ENCODE measurements at places on chromosomes 3 and 15.

DNA sequence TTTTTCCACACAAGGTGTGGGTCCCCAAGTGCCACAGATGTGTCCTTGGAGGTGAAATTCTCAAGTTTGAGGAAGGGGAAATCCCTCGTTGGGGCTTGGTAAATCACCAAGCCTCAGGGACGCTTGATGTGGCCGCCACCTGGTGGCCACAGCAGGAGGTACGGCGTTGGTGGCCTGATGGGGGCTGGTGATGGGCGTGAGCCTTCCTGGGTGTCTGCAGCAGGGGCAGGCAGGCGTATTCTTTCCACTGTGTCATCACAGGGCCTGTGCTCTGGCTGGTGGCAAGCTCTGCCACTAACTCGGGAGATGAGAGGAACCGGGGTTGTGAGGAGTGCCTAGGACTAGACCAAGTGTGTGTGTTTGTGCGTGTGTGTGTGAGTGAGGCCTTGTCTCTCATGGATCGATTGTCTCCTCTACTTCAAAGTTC is 4.2 kb downstream of the ACOX2 start:
- DNase-seq: peak; percentile 85

- DNase-seq: no peak
Observed at GRCh38 chr3:134650431-134651346, at the start of gene KY. Gene KY, minus strand, starts transcription at chr3:134651022. Its CDS starts 62 bp downstream, at chr3:134650960.

DNA sequence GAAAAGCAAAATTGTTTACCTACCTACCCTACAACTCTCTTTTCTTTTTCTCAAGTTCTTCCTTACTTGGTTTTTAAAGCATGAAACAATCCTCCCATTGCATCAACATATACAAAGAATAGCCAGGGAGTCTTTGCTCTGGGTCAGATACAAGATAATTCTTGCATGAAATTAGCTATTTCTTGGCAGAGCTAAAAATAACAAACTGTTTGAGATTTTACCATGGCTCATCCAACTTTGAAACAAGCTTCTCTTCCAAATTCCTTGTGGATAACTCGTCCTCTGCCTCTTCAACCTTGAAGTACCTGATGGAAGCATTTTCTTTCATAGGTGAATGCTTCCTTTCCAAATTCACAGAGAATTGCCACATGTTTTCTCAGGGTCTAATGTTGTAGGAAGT is 9.2 kb upstream of the CBLB start:
- DNase-seq: no peak

- no peak for DNase-seq
Observed at GRCh38 chr3:112889357-112889756, 42.7 kb upstream of the CD200R1L start.

DNA sequence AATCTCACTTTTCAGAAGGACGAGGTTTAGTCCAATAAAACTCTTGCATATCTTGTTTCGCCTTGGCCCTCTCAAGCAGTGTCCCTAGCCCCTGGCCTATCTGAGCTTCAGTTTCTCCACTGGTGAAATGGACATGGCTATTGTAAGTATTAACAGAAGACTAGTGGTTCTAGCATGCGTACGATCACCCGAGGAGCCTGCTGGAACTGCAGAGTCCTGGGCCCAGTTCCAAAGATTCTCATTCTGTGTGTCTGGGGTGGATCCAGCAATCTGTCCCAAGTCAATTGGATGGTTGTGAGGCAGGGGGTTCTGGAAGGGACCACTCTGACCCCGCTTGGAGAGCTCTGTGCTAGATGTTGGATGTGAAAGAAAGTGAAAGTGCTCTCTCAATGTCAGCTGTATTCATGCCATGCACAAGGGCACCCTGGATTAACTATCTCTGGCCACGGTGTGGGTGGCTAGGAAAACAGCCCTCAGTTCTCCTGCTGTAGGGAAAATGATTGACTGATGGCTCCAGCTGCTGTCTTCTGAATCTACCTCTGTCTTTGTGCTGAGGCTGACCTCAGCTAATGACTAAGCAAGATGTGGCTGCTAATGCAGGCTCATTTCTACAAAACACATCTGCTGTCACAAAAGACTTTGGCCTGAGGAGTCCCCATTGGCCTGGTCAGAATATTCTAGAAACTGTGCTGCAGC is 1.9 kb upstream of the PLA1A start:
- DNase-seq: no peak

DNA sequence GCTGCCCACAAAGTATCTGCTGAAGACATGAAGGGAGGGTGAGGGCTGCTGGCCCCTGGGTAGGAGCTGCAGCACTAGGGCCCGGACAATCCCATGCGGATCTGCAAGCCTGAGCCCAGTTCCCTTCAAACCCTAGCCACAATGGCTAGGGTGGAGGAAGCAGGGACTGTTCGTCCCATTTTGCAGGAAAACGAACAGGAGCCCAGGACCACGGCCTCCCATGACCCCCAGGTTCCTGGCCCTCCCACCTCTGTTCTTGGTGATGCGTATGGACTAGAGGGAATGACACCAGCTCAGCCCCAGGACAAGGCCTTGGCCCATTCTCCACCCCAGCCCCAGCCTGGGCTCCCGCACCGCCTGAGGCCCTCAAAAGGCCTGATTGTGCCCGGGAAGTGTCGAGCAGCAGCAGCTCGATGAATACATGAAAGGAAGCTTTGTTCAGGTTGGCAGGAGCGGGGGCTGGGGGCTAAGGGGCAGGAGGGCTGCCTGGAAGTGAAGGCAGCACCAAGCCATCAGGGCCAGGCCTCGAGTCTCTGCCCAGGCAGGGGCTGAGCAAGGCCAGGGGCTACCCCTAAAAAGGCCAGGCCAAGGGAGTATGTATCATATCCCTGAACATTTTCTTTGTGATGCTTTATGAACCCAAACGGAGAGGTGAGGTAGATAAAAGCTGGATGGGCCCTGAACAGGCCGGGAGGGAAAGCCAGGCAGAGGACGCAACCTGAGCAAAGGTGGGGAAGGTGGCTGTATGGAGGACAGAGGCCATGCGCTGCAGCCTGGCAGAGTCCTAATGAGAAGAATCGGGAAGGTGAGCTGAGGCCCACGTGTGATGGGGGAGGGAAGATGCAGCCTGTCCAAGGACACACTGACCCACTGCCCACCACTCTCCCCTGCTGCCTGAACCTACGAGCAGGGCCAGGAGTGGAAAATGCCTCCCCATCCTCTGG is 12.2 kb downstream of the SEMA7A start:
- DNase-seq: no peak

DNA sequence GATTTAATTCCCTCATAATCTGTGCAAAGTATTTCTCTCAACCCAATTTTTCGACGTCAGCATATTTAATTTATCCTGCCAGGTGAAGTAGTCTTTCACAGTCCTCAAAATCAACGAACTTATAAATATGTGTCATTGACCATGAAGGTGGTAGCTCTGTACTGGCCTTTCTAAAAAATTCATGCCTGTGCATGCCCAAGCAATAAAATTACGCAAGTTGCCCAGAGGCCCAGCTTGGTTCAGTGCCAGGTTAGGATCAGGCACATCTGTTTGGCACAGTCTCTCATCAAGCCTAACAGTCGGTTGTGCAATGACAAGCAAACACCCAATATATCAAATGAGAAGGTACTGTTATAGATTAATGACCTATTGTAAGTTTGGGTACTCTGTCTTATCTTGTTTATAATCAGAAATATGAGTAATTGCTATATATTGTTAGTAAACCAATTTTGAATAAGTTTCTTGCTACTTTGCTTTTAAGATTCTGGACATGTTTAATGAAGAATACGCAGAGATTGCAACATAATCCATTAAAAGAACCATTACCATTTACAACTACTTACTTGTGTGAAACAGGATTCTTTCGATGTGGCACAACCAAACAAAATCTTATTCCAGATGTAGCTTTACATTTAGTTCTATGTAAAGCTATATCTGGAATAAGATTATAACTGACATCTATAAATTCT is 159.0 kb upstream of the IL12A start:
- no peak for DNase-seq

DNA sequence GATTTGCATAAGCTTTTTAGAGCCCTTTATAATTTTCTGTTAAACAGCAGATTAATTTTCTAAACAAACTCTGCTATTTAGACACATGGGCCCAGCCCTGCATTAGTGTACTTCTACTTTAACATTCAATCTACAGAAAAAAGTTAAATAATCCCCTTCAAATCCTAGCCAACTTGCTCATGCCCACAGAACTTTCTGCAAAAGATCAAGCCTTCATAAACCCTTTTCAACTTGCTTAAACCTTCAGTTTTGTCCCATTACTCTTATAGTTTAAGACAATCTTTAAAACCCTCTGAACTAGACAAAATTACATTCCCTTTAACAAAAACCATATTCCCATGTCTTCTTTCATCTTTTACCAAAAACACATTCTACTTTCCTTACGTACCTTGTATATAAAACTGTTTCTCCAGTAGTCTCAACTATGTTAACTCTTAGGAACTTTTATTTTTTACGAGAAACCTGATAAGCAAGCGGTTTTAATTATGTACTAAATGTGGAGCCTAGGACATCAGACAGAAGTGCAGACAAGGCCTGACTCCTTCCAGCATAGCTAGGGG is 25.2 kb upstream of the ADGRG7 start:
- DNase-seq: no peak

DNA sequence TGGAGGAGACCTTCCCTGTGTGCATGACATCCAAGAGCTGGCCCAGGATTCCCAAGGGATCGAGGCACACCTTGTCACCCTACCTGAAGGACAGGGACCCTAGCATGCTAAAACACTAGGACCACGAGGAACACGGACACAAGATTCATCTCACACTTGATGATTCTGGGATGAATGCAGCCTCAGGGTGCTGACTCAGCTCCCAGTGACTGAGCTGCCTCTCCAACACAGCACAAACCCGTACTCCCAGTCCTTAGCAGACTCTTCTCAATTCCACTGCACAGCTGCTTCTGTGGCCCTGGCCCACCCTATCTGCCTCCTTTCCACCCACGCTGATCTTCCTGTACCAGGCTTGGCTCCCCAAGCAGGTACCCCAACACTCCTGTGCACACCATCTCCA is 9.1 kb upstream of the OXTR start:
- DNase-seq: no peak

DNA sequence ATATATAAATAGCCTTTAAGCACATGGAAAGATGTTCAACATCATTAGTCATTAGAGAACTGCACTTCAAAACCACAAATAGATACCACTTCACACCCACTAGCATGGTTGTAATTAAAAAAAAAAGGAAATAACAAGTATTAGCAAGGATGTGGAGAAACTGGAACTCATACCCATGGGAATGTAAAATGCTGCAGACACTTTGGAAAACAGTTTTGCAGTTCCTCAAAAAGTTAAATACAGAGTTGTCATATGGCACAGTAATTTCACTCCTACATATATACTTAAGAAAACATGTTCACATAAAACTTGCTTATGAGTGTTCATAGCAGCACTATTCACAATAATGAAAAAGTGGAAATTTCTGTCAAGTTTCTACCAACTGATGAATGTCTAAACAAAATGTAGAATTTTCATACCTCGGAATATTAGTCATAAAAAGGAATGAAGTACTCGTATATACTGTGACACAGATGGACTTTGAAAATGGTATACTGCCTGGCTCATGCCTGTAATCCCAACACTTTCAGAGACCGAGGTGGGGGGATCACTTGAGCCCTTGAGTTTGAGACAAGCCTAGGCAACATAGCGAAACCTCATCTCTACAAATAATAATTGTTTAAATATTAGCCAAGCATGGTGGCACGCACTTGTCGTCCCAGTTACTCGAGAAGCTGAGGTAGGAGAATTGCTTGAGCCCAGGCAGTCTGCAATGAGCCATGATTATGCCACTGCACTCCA is 28.1 kb downstream of the BCL2A1 start:
- DNase-seq: no peak

DNA sequence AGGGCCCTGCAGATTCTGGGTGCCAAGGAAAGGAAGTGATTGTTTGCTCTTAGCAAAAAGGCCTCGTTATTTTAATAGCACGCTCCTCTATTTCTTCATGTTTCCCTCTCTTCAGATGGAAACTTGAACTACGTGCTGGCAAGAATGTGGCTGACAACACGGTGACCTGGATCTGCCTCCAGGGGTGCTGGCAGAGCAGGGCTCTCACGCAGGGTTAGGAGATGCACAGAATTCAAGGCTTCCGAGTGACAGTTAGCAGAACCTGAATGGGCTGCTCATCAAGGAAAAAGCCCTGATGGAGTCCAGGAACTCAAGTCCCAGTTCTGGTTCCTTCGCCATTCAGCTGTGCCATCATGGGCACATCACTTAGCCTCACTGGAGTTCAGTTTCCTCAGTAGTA is 22.7 kb downstream of the CYP19A1 start:
- no peak for DNase-seq

DNA sequence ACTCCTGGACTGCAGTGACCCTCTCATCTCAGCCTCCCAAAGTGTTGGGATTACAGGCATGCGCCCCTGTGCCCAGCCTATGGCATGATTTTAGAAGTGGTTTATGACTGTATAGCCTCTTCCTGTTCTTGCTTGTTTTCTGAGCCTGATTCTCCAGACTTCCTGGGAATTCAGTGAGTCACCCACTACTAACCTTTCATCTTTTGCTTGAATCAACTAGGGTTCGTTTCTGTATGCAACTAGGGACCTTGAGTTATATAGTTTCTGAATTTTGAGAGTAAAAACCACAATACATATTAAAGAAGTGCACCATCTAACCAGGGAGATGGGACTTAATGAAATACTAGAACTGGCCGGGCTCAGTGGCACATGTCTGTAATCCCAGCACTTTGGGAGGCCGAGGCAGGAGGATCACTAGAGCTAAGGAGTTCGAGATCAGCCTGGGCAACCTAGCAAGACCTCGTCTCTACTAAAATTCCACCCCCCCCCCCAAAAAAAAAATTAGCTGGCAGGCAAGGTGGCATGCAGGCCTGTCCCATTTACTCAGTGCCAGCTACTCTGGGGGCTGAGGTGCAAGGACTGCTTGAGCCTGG is 76.0 kb downstream of the ZNF609 start:
- DNase-seq: no peak

GRCh38 chr3:140051019-140051957 is 116.3 kb downstream of the CLSTN2 start:
- DNase-seq: no peak

DNA sequence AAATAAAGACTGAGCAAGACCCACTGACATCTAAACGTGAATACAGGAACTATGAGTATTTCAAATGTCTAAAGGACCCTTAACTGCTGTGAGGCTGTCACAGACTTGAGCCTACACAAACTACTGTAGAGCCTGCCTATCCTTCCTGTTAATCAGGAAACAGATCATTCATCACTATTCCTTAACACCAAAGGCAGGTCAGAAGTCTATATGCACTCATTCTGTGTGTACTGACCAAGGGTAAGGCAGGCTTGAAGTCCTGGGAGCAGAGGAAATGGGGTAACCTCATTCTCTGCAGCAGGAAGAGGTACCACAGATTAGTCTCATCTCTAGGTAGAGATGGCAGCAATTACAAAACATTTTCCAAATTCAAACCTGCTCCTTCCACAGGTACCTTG is 30.7 kb downstream of the NPTN start:
- DNase-seq: no peak

DNA sequence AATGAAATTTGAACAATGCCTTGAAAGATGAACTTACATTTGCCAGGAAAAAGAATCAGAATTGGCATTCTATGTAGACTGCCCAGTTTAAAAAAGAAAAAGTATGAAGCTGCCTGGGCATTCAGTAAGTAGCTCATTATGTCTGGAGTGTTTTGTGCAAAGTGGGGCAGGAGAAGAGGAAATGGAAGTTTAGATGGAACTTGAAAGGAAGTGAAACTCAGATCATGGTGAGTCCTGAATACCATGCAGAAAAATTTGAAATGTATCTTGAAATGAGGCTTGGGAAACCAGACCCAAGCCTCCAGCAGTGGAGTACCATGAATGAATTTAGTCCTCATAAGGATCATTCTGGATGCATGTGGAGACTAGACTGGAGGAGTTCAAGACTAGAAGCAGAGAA is 4.8 kb upstream of the MORC1 start:
- no peak for DNase-seq
